ENCODE measurements at places on chromosomes 6 and 20.
A peak's percentile ranks its signal among the peaks of the same experiment; 100 is the strongest.

- DNase-seq: no peak
These were observed 29.2 kb upstream of the CEP85L start for GRCh38 chr6:118680452-118681095.

DNA sequence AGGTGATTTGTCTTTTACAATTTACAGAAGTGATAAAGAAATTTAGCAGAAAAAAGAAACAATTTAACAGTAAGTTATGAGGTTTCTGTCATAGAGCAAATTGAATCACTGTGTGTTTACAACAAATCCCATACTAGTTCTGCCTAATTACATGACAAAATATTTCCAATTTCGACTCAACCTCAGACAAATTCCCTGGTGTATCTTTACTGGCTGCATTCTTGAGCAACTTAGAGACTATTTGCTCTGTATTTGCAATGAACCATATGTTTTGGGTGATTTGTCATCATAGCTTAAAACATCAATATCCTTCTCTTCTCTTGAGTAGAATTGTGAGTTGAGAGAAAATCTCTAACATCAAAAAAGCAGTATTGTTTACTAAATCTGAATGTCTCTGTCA lies 128.7 kb downstream of the SIM1 start:
- DNase-seq: no peak

- no peak for DNase-seq
These were observed 294.2 kb upstream of the TCF21 start for GRCh38 chr6:133594652-133595110.

GRCh38 chr6:163284151-163284550 lies 130.4 kb upstream of the QKI start:
- DNase-seq: peak; percentile 60

DNA sequence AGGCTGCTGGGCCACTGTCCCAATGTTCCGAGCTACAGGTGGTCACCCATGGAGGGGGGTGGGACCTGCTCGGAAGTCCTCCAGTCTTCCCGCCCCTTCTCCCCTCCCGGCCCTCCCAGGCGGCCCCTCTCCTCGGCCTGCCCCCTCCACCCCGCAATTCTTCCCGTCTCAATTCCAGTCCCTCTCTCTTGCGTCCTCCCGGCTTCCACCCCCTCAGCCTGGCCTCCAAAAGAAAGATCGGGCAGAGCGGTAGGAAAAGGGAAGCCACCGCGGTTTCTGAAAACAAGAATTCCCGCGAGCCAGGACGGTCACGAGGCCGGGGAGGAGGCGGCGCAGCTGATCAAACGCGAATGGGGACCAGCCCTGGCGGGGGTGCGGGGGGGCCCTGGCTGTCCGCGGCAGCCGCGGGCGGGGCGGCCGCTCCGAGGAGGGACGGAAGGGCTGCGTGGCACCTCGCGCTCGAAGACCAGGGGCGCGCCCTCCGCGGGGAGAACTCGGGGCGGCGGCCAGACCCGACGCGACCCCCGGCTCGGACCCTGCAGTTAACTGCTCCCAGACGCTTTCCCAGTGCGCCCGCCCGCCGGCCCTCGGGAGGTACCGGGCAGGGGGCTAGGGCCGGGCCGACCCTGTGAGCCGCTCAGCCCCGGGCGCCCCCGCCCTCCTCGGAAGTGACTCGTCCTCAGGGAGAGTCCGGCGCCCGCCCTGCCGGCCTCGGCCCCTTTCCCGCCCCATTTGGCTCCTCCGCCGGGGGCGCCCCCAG lies 1.0 kb downstream of the PXDC1 start:
- peak; percentile 81 for DNase-seq

DNA sequence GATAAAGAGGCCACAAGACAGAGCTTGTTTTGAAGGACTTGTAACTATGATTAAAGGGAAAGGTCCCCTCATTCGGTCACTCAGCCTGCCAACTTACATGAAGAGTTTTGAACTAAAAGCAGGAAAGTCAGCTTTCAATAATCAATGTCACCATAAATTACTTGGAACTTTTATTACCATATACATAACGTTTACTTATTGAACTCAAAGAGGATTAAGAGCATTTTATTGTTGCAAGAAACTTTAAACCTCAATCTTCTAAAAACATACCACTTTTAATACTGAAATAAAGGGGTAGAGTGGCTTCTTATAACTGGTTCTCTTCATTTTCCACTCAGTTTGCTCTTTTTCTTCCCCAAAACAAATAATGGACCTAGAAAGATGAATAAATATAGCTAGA lies 65.1 kb downstream of the CNKSR3 start:
- DNase-seq: no peak

DNA sequence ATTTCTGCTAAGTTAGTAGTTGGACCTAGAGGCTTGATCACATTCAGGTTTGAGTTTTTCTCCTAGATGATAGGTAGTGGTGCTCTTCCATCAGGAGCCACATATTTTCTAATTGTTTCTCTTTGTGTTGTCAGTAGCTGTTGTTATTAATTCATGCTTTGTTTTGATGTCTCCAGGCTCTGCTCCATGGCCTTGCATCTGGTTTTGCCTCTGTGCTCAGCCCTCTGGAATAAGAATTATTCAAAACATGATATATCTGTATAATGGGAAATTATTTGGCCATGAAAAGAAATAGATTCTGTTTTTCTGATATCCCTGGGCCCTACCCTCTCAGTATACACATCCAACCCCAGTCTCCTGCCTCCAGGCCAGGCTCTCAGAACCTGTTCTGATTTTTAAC lies 184.8 kb downstream of the CDC5L start:
- DNase-seq: no peak

- DNase-seq: no peak
These were observed 86.5 kb downstream of the ASXL1 start for GRCh38 chr20:32444474-32445220.

GRCh38 chr20:23161968-23162696 lies 76.0 kb upstream of the CD93 start:
- peak; percentile 99 for DNase-seq

GRCh38 chr6:159968295-159969203 lies at the start of gene IGF2R:
IGF2R (plus strand) TSS chr6:159969082; CDS start chr6:159969247, 165 bp downstream.
- peak; percentile 90 for DNase-seq

DNA sequence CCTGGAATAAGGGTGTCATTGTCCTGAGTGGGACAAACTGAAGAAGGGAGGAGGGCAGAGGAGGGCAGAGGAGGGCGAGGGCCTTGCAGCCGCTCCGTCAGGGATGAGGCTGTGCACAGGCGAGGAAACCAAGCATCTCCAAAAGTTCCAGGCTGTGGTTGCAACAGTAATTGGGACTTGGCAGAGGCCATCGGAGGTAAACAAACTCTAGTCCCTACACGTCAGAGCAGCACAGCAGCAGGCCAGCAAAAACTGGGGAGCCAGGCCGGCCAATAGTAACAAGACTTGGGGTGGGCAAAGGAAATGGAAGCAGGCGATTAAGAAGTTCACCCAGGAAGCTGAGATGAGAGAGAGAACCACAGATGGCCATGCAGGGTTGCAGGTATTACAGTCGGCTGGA lies 142.8 kb downstream of the SMOC2 start:
- no peak for DNase-seq

- DNase-seq: no peak
These were observed 547 bp downstream of the SAMD5 start for GRCh38 chr6:147508866-147509608.

GRCh38 chr6:2534406-2535042 lies 216.2 kb downstream of the MYLK4 start:
- peak; percentile 82 for DNase-seq

- DNase-seq: peak; percentile 33
These were observed 29.0 kb downstream of the L3MBTL3 start for GRCh38 chr6:130047088-130047995.

GRCh38 chr20:36717657-36718056 lies 28.2 kb downstream of the NDRG3 start:
- peak; percentile 10 for DNase-seq

DNA sequence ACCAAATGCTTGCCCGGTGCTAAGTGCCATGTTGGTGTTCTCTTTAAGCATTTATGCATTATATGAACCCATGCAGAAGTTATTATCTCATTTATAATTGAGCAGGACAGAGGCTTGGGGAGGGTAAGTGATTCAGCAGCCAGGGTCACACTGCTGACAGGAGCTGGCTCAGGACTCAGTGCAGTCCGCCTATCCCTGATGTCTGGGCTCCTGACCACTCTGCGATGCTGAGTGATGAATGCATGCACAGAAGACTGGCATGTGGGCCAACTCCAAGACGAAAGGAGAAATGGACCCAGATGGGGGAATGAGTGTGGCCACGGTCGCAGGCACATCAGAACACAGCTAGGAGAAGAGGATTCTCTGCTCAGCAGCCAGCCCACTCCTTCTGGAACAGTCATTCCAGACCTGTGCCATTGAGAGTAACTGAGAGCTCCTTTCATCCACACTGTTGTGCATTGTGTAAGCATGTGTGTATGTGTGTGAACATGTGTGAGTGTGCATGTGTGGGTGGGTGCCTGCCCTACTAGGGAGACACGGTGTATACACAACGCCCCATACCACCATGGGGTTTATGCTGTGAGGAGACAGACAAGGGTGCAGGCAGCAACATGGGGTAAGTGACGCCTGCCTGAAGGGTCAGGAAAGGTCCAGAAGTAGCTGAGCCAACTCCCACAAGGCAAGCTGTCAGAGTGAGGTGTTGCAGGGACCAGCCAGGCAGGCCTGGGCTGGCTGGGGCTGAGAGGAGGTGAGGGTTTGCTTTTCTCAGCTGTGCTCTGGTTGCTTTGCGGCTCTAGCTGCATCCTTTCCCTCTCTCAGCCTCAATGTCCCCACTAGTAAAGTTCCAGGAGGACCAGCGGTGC lies 97.8 kb upstream of the PMEPA1 start:
- no peak for DNase-seq

- peak; percentile 42 for DNase-seq
These were observed 1.3 kb upstream of the RAMACL start for GRCh38 chr6:166587631-166588413.

- no peak for DNase-seq
These were observed 123.8 kb downstream of the CDKAL1 start for GRCh38 chr6:20658053-20658452.

DNA sequence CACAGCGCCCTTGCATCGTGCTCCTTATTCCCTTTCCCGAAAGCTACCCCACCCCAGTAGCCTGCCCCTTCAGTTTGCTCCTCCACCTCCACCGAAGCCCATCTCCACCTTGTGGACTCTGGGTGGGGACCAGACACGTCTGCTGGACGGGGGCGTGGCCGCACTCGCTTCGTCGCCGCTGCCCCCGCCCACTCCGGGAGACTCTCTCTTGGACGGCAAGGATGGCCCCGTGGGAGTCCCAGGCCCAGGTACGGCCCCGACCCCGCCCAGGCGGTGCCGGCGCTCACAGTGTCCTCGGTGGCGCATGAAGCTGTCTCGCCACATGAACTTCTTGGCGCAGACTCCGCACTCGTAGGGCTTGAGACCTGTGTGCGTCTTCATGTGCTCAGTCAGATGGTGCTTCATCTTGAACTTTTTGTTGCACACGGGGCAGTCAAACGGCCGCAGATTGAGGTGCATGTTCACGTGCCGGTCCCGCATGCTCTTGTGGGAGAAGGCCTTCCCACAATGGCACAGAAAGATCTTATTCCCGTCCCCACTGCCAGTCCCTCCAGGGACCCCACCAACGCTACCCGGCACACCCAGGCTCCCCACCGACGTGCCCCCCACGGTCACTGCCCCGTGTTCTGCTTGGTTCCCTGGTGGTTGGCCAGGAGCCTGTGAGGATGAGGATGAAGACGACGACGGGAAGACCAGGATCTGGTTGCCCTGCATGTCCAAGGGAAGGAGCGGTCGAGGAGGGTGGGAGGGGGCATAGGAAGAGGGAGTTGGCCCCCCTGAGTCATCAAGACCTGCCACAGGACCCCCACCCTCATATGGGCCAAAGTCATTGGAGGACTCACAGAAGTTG lies 1.3 kb upstream of the TAPBP start:
- DNase-seq: peak; percentile 18

DNA sequence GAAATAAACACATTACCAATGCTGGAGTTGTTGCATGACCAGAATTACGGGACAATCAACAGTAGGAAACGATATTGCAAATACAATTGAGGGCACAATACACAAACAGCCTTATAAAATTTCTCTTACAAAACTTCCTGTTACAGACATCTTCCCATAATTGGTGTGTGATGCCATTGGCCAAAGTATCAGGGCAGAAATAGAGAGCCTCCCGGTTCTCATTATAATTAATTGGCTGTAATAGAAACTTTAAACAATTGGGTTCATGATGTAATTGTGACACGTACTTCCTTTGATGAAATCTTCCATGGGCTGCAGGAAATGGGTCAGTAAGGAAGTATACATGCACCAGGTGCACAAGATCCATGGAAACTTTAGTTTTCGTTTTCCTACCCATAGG lies 40.3 kb upstream of the RALGAPA2 start:
- no peak for DNase-seq

DNA sequence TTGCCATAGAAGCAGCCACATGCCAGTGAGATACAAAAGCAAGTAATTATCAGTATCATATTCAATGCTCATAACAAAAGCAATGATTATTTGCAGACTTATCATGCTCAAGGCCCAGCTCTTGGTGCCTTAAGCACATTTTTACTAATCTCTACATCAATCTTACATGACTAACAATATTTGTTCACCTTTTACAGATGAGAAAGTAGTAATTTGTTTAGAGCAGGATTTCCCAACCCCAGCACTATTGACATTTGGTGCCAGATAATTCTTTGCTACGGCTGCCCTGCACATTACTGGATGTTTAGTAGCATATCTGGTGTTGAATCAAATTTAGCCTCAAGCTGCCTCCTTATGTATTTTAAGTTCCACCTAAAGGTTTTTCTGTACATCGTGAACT lies 19.0 kb upstream of the DOK5 start:
- no peak for DNase-seq

DNA sequence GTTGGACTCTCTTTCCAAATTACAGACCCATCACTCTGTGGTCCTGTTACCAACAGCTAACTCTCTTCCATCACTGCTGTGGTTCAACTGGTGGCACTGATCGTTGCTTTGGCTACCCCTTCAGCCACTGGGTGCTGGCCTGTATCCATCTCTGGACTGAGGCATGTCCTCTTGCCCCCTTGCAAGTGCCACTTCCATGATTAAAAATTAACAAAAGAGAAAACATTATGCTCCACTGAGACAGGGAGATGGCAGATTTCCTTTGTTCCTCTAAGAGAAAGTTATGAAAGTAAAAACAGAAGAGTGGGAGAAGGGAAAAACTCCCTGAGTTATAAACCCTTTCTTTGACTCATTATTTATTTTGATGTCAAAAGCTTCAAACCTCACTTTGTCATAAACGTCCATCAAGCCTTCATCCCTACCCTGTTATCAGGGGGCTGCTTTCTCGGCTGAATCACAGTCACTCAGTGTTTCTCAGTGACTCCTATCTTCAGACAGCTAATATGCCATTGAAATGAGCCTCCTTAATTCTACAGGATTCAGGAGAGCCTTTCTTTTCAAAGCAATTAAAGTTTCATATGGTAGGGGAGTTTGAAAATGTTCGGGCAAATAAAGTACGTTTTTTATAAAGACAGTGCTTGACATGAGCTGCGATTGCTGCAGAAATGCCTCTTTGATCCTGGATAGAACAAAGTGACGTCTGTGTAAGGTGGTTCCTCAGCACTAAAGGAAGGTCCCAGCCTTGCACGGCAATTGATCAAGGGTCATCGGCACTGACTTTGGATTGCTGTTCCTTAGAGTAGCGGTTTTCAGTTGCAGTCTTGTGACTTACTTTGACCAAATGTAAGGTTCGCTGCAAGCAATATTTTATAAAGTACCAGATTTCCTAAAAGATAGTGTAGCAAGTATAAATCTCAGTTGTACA lies 49.9 kb upstream of the PBOV1 start:
- no peak for DNase-seq
